ENCODE measurements at places on chromosomes 6 and 20. TPM values are rescaled to one million over a fixed set of nuclear protein-coding genes. Genes with fewer than 3 reads are reported as not detected.

Gene BTN3A1
- 5.4 TPM for total RNA-seq

DNA sequence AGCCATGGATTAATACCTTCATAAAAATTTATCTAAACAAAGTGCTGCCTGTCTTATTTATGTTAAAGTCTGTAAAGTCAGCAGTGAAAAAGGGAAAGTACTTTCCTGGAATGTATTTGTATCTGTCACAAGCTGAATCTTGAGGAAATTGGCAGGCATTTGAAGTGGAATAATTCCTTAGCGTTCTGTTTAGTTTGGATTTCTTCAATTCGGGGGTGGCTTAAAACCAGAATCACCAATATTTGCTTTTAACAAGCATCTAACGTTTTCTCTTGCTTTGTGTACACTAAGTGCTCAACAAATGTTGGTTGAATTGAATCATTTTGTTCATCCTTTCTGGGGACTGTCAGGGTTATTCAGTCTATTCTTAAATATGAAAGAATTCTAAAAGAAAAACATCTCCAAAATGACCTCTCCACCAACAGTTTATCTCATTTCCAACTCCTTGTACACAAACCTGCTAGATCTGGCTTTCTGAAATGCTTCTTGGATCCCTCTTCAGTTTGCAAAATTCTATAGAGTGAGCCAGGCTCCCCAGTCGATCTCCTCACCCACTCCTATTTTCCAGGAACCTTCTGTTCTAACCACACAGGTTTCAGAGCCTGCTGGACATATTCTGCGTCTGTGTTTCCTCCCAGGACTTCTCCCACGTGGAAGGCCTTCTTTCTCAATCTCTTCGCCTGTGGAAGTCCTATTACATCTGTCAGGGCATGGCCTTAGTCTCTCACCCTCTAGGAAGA is 2.0 kb upstream of the NPEPL1 start:
- DNase-seq = no peak

GRCh38 chr20:53128004-53128403 is 155.8 kb downstream of the TSHZ2 start:
- DNase-seq = no peak

DNA sequence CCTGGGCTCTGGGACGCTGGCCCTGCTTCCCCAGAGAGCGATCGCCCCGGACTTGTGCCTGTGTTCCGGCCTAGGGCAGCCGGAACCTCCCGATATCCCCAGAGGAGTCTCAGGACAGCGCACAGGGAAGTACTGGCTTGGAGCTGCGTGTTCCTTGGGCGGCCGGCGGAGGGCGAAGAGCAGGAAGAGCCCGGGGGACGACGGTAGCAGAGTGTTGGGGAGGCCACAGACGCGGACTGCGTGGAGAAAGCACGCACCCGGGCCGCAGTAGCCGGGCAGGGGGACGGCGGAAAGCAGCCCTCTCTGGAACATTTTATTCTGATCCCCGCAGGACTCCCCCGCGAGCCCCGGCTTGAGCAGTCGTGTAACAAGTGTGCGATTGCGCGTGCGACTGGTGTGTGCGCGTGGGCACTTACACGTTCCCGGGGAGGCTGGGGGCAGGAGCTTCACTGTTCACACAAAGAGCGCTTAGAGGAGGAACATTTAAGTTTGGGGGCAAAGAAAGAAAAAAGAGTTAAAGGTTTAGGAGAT is 36.1 kb downstream of the NCR2 start:
- DNase-seq = no peak

GRCh38 chr6:137105375-137105774 is 60.6 kb upstream of the IL20RA start:
- no peak for DNase-seq

- no peak for DNase-seq
Observed at GRCh38 chr6:90136176-90136575, 160.5 kb downstream of the BACH2 start.

- no peak for DNase-seq
Observed at GRCh38 chr6:120304223-120304622, 954.7 kb upstream of the MAN1A1 start.
